ENCODE measurements at places on chromosomes 5 and 9.

GRCh38 chr5:78237911-78238310 is 56.6 kb downstream of the AP3B1 start:
- no peak for DNase-seq

GRCh38 chr9:27483576-27483975 is 40.5 kb upstream of the IFNK start:
- no peak for DNase-seq

- DNase-seq, result no peak
These were observed 95.1 kb downstream of the PBX3 start for GRCh38 chr9:125842242-125842641.

- no peak for DNase-seq
These were observed 28.6 kb upstream of the SLC6A19 start for GRCh38 chr5:1172670-1173404.

GRCh38 chr9:137670391-137671195 is 51.8 kb downstream of the EHMT1 start:
- no peak for DNase-seq

GRCh38 chr5:142640316-142641005 is 45.4 kb downstream of the FGF1 start:
- no peak for DNase-seq

- no peak for DNase-seq
These were observed 94.6 kb downstream of the ALDH1A1 start for GRCh38 chr9:72858089-72858912.

DNA sequence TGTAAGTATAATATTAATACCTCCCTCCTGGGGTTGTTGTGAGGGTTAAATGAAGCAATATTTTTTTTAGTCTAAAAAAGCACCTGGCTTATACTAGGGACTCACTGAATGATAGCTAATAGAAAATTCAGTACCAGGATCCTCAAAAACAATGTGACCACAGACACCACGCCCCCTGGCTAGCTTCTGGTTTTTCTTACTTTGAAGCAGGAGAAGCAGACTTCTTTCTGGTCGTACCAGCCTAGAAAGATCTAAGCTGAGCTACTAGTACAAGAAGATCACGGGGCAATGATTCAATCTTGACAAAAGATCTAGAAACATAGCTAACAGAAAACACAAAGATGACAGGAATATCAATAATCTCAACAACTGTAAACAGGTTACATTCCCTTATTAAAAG is 218.5 kb upstream of the SLC30A5 start:
- DNase-seq, result no peak

- no peak for DNase-seq
These were observed 93.4 kb upstream of the CLINT1 start for GRCh38 chr5:157952374-157952685.

GRCh38 chr5:57420801-57421200 is 61.8 kb downstream of the ACTBL2 start:
- no peak for DNase-seq

DNA sequence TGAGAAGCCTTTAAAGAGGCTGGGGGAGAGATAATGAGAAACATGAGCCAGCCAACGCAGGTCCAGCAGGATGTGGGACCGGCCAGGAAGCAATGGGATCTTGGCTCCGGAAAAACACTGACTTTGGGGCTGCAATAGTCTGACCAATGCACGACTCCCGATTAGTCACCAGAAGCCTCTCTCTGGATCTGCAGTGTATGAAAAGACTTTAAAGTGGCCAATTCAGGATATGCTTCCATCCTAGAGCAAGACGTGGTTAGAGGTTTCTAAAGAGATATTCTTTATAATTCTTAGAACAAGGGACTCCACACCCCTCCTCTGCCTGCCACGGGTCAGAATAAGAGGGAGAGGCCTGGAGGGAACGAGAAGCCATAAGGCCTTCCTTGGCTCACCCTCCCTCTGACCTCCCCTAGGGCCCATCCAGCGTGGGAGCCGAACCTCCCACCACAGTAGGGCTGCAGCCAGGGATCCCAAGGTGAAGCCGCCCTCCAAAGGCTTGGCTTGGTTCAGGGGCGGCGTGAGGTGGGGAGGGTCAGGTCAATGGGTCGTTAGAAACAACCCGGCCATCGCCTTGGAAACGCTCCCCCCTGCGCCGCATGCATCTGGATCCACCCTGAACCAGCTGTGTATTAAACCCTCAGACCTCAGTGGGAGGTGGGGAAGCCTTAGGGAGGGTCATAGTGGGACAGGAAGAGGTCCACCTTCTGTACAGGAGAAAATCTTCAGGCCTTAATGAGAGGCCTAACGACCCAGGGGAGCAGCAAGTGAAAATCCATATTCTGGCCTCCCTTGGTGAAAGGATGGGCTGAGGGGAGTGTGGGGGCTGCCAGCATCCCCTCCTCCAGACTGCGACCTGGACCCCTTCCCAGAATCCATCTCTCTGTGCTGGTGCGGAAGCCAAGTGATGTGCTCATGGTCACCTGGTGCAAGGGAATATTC is 11.1 kb downstream of the FGF1 start:
- DNase-seq, result no peak

GRCh38 chr9:75053869-75054268 is 25.8 kb upstream of the CARNMT1 start:
- no peak for DNase-seq

DNA sequence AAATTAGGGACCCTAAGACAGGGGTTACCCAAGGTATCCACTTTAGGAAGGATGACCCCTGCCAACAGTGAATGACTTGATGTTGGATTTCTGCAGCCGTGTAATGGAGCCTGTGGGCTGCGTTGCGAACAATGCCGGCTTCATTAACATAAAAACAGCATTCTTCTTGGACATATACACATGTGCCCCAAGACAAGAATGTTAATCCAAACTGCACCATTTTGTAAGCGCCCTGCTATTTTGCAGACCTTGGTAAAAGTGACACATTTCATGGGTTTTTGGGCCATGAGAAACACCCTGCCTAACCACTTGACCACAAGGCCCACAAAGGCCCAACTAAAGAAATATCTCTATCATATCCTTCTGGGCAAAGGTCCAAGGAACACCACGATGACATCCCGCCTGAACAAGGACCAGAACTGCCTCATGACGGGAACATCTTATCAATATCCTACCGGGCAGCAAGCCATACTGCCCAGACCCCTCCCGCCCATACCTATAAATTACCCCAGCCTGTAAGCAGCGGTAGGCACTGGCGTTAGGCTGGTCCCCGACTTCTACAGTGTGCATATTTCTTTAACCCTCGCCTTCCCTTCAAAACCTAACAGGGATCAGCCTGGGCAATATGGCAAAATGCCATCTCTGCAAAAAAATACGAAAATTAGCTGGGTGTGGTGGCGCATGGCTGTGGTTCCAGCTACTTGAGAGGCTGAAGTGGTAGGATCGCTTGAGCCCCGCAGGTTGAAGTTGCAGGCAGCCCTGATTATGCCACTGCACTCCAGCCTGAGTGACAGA is 9.7 kb upstream of the PDCD1LG2 start:
- DNase-seq, result no peak

DNA sequence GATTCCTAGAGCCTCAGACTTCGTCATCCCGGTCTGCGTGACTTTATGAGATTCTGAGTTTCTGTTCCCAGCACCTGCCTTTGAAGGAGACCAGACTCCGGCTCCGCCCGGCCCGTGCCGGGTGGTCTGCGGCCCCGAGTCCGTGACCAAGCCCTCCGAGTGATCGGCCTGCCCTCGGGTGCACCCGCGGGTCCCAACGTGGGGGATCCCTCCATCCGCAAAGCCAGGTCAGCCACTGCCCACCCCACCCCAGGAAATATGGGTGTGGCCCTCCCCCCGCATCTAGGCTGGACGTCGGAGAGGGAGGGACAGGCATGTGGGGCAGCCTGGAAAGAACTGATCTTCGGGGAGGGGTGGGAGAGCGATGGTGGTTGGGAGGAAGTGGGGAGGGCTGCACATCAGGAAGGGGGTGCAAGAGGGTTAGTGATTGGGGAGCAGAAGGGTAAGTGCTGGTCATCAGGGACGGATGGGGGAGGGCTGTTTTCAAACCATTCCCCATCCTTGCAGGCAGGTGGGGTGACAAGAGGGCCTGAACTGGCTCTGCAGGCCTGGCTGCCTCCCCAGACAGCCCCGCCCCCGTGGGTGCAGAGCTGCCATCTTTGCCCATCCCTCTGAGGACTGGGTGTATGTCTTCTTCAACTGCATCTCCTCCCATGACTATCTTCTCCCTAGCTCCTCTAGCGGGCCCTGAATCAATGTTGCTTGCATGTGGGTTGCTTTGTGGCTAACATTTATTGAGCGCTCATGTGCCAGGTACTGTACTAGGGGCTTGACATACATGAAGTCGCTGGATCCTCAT is 747 bp downstream of the LRSAM1 start:
- peak; percentile 84 for DNase-seq

- DNase-seq, result no peak
These were observed 25.0 kb upstream of the FRMPD1 start for GRCh38 chr9:37625758-37626147.

- DNase-seq, result no peak
These were observed 185.9 kb downstream of the DMRT2 start for GRCh38 chr9:1236061-1236460.

DNA sequence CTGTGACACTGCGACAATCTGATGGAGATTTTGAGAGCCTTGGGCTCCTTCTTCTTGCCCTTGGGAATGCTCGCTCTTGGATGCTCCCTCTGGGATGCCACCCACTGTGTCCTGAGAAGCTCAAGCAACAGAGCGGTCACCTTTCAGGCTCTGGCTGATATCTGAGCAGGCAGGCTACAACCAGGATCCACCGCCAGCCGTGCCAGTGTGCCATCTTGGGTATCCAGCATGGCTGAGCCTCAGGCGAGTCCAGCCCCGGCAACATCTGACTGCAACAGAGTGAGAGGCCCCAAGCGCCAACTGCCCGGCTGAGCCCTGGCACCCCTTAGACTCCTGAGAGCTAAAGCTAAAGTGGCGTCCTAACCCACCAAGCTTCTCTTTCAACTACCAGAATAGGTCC is 202.1 kb downstream of the IRX2 start:
- DNase-seq, result no peak

GRCh38 chr5:53276825-53277224 is 167.3 kb upstream of the MOCS2 start:
- no peak for DNase-seq

DNA sequence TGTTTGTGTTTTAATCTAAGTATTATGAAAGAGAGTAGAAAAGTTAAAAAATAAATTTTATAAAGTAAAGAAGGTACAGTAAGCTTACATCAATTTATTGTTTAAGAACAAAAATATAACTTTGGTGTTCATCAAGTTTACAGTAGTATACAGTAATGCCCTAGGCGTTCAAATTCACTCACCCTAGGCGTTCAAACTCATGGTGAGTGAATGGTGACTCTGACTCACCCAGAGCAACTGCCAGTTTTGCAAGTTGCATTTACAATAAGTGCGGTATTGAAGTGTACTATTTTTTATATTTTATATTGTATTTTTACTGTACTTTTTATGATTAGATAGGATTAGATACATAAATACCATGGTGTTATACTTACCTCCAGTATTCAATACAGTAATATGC is 421.3 kb downstream of the CDH12 start:
- DNase-seq, result no peak

DNA sequence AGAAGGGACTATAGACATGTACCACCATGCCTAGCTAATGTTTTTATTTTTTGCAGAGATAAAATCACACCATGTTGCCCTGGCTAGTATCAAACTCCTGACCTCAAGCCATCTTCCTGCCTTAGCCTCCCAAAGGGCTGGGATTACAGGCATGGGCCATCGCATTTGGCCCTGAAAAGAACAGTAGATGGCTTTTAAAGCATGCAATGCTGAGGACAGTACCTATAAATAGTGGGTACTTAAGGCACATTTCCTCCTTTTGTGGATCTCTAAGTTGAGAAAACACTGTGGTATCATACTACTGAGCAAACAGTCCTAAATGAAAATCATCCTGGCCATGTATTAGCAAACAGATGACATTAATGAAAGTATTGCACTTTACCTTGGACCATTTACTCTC is 119.4 kb downstream of the TTC39B start:
- DNase-seq, result no peak

DNA sequence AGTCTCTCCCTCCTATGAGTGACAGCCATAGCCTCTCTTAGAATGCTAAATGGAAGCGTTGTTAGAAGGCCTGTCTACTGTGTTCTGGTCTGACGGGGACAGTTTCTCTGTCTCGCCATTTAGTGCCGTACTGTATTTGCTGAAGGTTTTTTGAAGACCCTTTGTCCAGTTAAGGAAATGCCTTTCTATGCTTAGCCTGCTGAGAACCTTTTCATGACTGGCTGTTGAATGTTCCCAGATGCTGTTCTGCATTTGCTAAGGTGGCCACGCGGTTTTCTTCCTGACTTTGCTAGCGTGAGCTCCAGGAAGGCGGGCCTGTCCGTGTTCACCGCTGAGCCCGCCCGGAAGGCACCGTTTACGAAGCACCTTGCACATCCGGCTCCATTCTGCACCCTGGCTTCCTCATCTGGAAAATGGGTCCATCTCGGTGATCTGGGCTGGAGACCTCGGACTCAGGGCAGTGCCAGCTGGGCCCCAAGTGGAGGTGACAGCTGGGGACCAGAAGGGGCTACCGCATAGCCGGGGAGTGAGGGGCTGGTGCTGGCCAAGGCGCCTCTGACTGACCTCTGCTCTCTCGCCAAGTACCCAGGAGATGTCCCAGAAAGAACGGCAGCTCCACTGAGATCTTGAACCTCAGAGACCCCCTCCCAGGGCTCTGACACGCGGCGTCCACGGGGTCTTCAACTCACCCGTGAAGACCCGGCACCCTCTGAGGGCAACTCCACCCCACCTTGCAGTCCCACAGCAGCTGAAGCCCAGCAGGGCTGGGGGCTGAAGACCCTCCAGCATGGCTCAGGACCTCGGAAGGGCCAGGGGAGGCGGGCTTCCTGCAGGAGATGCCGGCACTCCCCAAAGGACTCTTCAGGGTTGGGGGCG is 52.5 kb upstream of the NKD2 start:
- peak; percentile 57 for DNase-seq

GRCh38 chr9:108579757-108580439 is 275.9 kb downstream of the ACTL7B start:
- no peak for DNase-seq

- DNase-seq, result no peak
These were observed 99.8 kb downstream of the TRIO start for GRCh38 chr5:14242871-14243383.
